CD4-positive, alpha-beta memory T cell (primary cell): ENCODE measurements at places on chromosomes 1 and 21. TPM values are rescaled to one million over a fixed set of nuclear protein-coding genes. Genes with fewer than 3 reads are reported as not detected.

Gene DNAH14
- not detected for total RNA-seq

Gene LCE1E
- not detected for total RNA-seq

Gene CCDC18
- 9.0 TPM for total RNA-seq

Gene SYPL2
- total RNA-seq: not detected

Gene KCNK1
- total RNA-seq: not detected
